Stimulated activated CD4-positive, alpha-beta T cell treated with anti-CD3 and anti-CD28 coated beads, Interleukin-2, amount 100 ng/mL, for 48 hours (primary cell): ENCODE measurements at places on chromosomes 16 and 17.

DNA sequence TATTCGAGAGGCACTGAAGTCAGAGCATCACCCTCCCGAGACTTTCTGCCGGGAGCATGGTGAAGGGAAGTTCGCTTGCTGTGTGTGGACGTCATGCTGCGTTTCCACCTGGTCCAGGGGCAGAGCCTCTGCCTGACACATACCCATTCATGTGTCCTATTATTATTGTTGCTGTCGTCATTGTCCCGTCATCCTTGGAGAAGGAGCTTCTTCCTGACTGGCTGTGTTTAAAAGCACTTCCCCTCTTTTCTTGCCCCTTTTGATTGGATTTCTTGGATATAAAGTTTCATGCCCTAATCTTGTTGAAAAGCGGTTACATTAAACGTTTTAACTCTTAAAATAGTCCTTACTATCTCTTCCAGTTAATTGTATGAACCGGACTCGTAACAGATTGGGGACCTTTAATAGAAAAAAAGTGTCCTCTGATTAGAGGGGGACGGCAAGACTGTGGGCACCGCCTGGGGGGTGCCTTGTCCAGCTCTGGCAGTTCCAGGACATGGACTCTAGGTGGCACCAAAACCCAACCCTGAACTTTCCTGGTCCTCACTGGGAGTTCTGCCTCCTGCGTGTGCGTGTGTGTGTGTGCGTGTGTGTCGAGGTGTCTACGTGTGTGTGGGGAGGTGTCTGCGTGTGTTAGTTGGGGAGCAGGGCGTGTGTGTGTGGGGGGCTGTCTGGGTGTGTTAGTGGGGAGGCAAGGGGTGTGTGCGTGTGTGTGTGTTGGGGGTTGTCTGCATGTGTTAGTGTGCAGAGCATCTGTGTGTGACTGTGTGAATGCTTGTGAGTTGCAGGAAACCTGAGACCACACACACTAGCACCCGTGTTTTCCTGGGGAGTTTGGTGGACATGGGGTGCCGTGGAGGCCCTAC lies 133.3 kb upstream of the CIBAR2 start:
- DNase-seq = peak; percentile 47

GRCh38 chr16:3774156-3774767 lies 56.9 kb upstream of the TRAP1 start:
- no peak for DNase-seq

DNA sequence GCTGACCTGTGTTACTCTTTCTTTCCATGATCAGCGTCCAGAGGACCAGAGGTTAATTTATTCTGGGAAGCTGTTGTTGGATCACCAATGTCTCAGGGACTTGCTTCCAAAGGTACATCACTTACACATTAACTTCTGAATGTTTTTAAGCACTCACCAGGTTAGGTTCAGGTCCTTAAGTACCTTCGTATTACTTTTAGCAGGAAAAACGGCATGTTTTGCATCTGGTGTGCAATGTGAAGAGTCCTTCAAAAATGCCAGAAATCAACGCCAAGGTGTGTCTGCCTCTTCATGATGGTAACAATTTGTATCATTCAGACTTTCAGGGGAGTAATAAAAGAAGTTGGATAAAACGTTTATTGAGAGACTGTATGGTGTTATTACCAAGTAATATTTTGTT lies 3.3 kb downstream of the HERPUD1 start:
- no peak for DNase-seq

GRCh38 chr17:48729335-48730239 lies 1.0 kb upstream of the HOXB13 start:
- no peak for DNase-seq

GRCh38 chr17:21532763-21533385 lies 156.7 kb downstream of the KCNJ12 start:
- DNase-seq = no peak

DNA sequence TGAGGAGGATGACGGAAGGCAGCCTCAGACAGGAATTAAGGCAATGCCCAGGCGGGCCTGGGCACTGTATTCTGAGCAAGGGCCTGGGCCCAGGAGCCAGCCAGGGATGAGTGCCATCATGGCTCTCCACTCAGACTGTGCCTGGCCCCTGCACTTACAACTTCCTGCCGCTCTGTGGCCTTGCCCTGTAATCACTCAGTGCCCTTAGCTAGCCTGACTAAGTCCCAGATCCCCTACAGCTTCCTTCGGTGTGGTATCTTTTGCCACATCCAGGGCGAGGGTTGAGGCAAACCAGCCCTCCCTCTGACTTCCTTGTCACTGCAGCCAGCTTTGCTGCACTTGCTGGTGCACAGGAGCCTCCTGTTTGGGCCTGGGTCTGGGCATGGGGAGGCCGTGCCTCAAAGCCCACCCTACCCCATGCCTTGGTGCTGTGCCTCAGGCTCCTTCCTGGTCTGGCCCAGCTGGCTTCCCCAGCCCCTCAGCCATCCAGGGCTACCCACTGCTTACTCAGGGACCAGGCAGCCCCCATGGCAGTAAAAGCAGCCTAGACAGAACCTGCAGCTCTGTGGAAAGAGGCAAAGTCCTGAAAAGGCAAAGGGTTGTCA lies 9.3 kb downstream of the SLC46A1 start:
- DNase-seq = no peak

GRCh38 chr16:11024333-11025053 lies 80.1 kb downstream of the CLEC16A start:
- no peak for DNase-seq

GRCh38 chr17:50199211-50199802 lies 2.1 kb downstream of the COL1A1 start:
- no peak for DNase-seq

DNA sequence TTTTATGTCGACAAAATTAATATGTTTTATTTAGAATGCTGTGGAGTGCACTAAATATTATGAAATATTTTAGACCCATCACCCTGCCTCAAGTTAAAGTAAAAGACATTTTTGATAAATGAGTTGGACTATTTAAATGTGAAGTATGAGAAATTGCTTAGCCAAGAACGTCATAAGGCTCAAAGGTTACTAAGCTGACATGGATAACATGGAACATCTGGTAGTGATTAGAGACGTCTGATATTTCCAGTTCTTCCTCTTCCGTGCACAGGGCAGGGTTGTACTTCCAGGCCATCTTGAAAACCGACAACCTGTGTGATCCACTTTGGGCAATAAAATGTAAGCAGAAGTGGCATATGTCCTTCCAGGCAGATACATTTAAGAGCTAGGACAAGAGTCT lies 7.2 kb upstream of the CCL8 start:
- no peak for DNase-seq

DNA sequence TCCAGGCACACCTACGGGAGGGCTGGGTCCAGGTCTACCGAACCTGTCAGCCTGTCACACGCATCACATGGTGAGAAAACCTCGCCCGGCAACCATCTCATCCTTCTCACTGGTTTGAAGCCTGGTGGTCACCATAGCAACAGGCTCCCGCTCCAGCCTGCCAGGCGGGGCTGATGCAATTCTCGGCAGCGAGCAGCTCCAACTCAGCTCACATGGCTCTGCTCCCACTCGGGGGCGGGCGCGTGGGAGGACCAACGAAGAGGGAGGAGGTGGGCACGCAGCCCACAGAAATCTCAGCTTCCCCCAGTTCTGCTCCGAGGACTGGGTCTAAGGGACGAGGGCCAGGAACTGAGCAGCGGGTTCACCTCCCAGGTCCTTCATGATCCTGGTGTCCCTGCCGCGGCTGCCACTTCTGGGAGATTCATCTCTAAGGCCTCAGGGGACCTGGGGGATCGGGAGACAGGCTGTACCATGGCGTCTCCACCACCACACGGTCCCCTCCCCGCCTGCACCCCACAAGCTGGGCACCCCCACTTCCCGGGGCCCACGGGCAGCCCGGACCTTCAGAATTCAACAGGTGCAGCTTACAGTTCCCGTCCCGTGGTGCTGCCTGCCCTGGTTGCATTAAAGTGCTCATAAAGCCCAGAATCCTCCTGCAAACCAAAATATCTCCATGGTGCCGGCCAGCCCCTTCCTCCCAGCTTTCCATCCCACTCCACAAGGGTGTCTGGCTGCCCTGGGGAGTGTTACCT lies 25.8 kb downstream of the ABR start:
- no peak for DNase-seq

- DNase-seq = no peak
Observed at GRCh38 chr17:32590974-32591373, 104.2 kb downstream of the CDK5R1 start.

GRCh38 chr17:45908460-45908859 lies 14.1 kb downstream of the MAPT start:
- DNase-seq = no peak

- peak; percentile 76 for DNase-seq
Observed at GRCh38 chr17:74671031-74671771, 41.5 kb downstream of the CD300LF start.

GRCh38 chr16:63650550-63650949 lies 1471.3 kb downstream of the CDH11 start:
- DNase-seq = no peak

DNA sequence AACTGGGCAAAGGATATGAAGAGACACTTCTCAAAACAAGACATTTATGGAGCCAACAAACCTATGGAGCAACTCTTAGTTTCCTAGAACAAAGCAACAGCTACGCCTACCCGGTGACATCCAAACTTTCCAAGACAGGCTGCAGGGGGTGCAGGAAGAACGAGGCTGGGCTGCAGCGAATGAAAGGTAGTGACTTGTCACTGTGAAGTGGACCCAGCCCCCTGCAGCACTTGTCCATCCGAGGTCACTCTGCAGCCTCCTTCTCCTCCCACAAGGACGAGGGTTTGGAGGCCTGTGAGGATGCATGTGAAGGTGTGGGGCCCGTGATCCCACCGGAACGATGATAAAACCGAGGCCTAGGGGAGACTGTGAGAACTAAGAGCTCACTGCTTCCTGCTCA lies 192.6 kb upstream of the RPL38 start:
- no peak for DNase-seq

GRCh38 chr17:43092901-43093300 lies 32.3 kb downstream of the BRCA1 start:
- DNase-seq = no peak

GRCh38 chr16:84279881-84280280 lies 14.8 kb upstream of the WFDC1 start:
- no peak for DNase-seq

DNA sequence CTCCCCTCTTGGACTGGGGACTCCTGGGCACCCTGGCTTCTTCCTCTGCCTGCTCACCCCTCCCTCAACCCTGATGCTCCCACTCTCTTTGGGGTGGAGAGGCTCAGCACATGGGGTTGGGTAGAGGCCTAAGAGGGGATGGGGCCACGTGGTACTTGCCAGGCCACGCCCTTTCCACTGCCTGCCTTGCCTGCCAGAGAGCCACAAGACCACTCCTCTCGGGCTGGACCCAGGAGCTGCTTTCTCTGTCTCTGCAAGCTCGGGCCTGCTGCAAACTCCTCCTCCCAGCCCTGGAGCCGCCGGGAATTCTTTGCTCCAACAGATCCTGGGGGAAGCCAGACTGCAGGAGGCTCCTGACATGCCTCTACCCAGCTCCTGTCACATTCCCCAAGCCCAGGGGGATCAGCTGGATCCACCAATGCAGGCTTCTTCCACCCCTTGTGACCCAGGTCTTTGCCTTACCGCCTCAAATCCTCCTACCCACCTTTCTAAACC lies 11.8 kb downstream of the DLX4 start:
- no peak for DNase-seq

DNA sequence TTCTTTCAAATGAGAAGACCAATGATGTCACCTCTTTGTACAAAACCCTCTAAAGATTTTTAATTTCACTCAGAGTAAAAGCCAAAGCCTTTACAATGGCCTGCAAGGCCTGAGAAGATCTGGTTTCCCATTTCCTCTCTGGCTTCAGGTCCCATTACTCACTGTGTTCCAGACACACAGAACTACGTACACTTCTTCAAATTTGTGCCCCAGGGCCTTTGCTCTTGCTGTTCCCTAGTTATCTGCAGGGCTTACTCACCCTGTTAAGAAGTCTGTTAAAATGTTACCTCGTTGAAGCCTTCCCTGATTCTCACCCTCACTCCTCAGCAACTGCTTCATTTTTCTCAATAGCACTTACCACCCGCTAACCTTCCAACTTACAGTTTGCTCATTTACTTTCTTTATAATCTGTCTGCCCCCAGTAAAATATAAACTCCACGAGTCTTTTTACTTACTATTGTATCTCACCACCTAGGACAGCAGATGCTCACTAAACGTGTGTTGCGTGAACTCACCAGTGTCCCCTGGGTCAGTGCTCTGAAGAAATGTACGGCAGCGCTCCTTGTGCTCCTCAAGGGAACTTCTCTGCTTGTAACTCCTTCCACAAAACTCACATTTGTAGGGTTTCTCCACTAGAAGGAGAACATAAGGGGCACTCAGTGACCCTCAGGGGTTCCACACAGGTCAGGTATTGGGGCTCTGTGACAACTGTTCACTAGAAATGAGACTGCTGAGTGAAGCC lies 50.2 kb downstream of the GRB7 start:
- no peak for DNase-seq

- DNase-seq = no peak
Observed at GRCh38 chr17:28151001-28151400, 108.5 kb downstream of the NLK start.

GRCh38 chr16:4344983-4345835 lies 5.9 kb downstream of the PAM16 start:
- DNase-seq = no peak

GRCh38 chr16:628321-629061 lies 2.3 kb upstream of the WFIKKN1 start:
- no peak for DNase-seq

DNA sequence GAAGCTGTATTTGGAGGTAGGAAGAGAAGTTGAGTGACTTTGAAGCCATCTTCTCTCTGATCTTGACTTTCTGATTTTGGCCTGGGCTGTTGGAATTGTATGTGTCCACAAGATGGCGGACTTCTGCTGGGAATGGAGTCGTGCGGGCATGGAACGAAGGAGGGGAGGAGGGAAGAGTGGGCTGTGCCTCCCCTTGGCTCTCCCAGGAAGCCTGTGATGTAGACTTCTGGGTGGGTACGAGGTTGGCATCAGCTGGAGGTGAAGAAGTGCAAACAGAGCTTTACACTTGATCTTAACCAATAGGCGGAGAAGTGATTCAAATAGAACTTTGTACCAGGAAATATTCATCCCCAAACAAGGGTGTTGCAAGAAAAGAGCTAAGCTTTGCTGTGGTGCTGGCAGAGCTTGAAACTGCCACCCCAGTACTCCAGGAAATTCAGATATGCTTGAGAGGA lies 7.4 kb upstream of the TMEM220 start:
- peak; percentile 14 for DNase-seq

DNA sequence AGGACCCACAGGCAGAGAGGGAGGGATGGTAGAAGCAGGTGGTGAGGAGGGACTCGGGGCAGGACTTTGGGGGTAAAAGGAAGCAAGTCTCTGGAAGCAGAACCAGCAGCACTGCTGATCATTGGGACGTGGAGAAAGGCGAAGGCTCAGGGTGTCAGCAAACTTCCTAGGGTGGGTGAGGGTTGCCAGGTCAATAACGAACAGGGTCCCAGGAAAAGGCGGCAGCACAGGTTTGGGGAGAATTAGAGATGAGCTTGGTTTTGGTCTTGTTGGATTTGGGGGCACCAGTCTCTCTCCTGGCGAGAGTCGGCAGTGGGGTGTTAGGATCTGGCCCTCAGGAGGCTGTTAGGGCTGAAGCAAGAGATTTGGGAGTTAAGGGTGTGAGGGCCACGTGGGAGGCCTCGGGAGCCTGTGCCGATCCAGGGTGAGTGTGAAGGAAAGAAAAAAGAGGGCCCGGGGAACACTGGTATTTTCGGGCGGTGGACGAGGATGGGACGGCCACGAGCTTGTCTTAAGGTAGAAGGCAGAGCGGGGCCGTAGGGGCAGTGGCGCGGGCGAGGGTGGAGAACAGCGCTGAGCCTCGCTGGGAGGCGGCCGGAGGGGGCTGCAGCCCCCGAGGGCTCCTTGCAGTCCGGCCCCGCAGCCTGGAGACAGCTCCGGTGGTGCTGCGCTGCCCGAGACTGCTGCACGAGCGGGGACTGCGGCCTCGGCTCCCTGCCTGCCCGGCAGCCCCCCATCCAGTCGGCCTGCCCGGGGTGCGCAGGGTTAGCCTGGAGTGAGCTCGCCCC lies 765 bp upstream of the ADORA2B start:
- DNase-seq = no peak
